NCI-H2227 treated with DMSO at 0.1 percent for 48 hours (cell line): ENCODE measurements at places on chromosomes 5 and 9.

GRCh38 chr5:141680751-141681201, 1.3 kb downstream of the ARAP3 start:
- DNase-seq: no peak

DNA sequence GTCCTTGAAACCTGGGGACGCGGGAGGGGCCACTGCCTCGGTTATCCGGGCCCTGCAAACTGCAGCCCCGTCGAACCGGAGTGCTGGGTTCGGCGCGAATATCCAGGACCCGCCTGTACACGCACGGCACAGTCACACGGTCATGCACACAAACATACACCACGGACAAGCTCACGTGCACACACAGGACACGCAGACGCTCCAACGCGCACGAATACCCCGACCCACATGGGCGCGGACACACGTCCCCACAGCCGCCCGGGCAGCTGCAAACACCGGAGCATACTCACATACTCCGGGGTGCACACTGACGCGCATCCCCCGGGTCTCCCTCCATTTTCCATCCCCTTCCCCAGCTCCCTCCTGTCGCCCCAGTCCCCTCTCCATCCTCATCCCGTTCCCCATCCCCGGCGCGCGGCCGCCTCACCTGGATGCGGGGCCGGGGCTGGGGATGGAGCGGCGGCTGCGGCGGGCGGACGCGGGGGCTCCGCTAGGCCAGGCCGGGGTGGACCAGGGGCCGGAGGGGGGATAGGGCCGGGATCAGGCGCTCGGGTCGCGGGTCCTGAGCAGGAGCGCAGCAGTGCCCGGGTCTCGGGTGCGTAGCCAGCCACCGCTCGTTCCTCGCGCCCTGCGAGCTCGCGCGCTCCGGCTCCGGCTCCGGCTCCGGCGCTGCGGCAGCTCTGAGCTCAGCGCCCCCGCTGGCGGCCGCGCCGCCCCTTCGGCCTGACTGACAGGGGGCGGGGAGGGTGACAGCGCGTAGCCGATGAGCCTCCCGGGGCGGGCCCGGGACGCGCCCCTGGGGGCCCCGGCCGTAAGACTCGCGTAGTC, at the start of the genes EIF4E1B and SNCB:
Gene EIF4E1B (plus strand): TSS at position 823 of the 828 bp plus-strand sequence. CDS start 12,113 bp downstream, outside the sequence.
Gene SNCB (minus strand): TSS at position 682 of the 828 bp plus-strand sequence. CDS start 880 bp downstream, outside the sequence.
- DNase-seq: no peak

GRCh38 chr5:170562166-170562874, 58.5 kb downstream of the KCNIP1 start:
- DNase-seq: no peak

- DNase-seq: no peak
Observed at GRCh38 chr5:102119252-102119651, 176.8 kb downstream of the SLCO4C1 start.

GRCh38 chr5:3356016-3356415, 239.6 kb upstream of the IRX1 start:
- no peak for DNase-seq

- no peak for DNase-seq
Observed at GRCh38 chr5:123882965-123883345, 371.0 kb downstream of the CSNK1G3 start.

GRCh38 chr9:127123064-127123890, 842 bp upstream of the ANGPTL2 start:
- no peak for DNase-seq
